Heart left ventricle (tissue), 16 donors: ENCODE measurements at places on chromosomes 7 and 10. TPM values are rescaled to one million over a fixed set of nuclear protein-coding genes. Genes with fewer than 3 reads are reported as not detected.

KIAA1217 gene
- polyA plus RNA-seq: 12.7 TPM

BLNK gene
- 0.33 TPM for polyA plus RNA-seq

CALD1 gene
- polyA plus RNA-seq: 95.1 TPM

MYL7 gene
- 1,236 TPM for polyA plus RNA-seq

ADCY1 gene
- 1.4 TPM for polyA plus RNA-seq

FAM25A gene
- polyA plus RNA-seq: not detected

ARHGEF35 gene
- 0.47 TPM for polyA plus RNA-seq

RBP4 gene
- polyA plus RNA-seq: 19.5 TPM

AGAP4 gene
- 4.2 TPM for polyA plus RNA-seq

AUTS2 gene
- polyA plus RNA-seq: 3.7 TPM

SLC16A9 gene
- 0.34 TPM for polyA plus RNA-seq

PRSS2 gene
- not detected for polyA plus RNA-seq

ASIC3 gene
- polyA plus RNA-seq: 2.8 TPM

MUC3A gene
- 1.8 TPM for polyA plus RNA-seq

ZNF804B gene
- not detected for polyA plus RNA-seq

LRRC18 gene
- polyA plus RNA-seq: not detected

COL28A1 gene
- polyA plus RNA-seq: 0.28 TPM

CLCN1 gene
- polyA plus RNA-seq: not detected

ANKRD30A gene
- polyA plus RNA-seq: not detected

OPN4 gene
- polyA plus RNA-seq: 0.03 TPM

SLC18A3 gene
- not detected for polyA plus RNA-seq
